ENCODE measurements at places on chromosomes 16 and 17.

GRCh38 chr17:57674894-57675293, 70.2 kb downstream of the CCDC182 start:
- H3K27me3 ChIP-seq, result no peaks in the 10 kb centered on the region
- H3K27ac ChIP-seq, result no peak overlapping the region
- no peak for DNase-seq
- peaks cover 10% of the 10 kb centered on the region for H3K4me1 ChIP-seq

DNA sequence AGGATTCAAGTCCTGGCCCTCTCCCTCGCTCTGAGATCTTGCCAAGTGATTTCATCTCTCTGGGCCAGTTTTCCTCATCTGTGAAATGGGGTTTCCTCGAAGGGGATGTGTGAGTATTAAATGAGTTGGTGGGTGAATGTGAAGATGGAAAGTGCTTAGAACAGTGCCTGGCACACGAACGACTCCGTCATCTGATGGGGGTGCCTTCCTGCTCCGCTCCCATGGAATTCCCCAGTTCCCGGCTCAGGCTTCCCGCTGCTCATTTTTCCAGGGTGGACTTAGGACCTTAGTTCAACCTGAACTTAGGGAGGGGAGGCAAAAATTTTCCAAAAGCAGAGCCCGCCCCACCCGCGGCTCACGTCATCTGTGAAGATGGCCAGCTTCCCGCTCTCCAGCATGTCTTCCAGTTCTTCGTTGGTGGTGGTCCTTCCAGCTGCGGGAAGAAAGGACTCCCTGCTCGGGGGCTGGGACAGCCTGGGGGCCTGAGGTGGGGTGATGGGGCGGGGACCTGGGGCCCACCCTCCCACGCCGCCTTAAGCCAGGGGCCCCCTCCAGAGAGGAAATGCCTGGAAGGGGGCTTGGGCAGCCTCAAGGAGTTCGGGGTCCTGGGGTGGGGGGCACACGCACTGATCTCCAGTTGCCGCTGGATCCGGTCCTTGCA, 11.4 kb downstream of the HSD3B7 start:
- peaks cover 21% of the 10 kb centered on the region for H3K4me1 ChIP-seq
- H3K36me3 ChIP-seq, result no peaks in the 10 kb centered on the region
- H3K4me3 ChIP-seq, result peak overlapping the region; percentile 68
- no peak for DNase-seq

DNA sequence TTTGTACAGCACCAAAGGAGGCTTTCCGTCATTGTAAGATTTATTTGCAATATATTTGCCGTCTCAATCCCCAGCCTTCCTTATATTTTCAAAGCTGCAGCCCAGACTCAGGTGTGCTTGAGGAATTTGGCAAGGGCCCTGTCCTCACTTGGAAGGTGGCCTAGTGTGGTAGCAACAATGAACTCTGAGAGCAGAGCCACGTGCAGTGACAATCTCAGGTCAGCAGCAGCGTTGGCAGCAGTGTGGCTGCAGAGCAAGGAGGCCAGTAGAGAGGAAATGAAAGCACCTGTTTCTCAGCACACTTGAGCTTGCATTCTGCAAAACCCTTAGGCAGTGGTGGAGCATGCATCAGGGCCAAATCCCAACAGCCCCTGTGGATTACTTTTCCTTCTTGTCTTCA, 613.5 kb downstream of the RBFOX1 start:
- DNase-seq, result no peak
- H3K27ac ChIP-seq, result no peak overlapping the region
- H3K4me1 ChIP-seq, result no peaks in the 10 kb centered on the region

- peak overlapping the region; percentile 100 for H3K4me3 ChIP-seq
- peaks cover 94% of the 10 kb centered on the region for H3K4me1 ChIP-seq
- peak overlapping the region; percentile 100 for H3K27ac ChIP-seq
- H3K27me3 ChIP-seq, result no peaks in the 10 kb centered on the region
- no peaks in the 10 kb centered on the region for H3K36me3 ChIP-seq
Measured at GRCh38 chr17:7477392-7478275, 1.8 kb downstream of the ZBTB4 start.

- no peaks in the 10 kb centered on the region for H3K27me3 ChIP-seq
- H3K4me1 ChIP-seq, result no peaks in the 10 kb centered on the region
- no peak overlapping the region for H3K27ac ChIP-seq
- H3K4me3 ChIP-seq, result no peak overlapping the region
- DNase-seq, result no peak
Measured at GRCh38 chr16:28089205-28089991, 25.9 kb upstream of the GSG1L start.

DNA sequence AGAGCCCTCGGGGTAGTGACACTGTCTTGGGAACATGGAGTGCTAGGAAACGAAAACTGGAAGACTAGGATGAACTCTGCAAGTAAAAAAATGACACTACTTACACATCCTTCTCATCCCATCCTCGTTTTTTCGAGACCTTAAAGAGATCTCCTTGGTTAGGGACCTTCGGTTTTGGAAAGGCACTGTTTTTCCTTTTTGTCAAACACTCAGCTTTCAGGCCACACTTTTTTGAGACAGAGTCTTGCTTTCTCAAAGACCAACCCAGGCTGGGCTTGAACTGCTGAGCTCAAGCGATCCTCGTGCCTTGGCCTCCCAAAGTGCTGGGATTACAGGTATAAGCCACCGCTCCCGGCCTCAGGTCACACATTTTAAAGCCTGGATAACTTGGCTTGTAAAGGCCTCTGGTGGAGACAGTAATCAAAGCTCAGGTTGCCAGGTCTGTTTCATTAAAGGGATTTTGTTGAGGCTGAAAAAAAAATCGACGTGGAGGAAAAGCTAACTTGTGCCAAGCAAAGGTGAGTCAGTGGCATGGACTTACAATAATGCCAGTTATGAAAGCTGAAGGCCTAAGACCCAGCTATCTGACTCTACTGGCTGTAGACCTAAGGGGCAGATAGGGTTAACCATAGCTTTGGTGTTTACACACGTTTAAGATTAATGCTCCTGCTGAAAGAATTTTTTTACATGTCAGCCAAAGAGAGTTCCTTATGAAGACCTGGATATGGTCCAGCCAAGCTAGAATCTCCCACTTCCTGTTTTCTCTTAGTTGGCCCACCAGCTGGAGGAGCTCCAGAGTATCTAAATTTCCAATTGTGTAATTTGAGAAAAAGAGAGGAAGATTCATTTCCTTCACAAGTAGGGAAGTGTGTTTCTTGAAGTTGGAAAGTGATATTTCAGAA, 823 bp downstream of the NBR1 start:
- H3K4me3 ChIP-seq, result peak overlapping the region; percentile 74
- no peak for DNase-seq
- H3K27me3 ChIP-seq, result no peaks in the 10 kb centered on the region
- peaks cover 6% of the 10 kb centered on the region for H3K36me3 ChIP-seq
- H3K27ac ChIP-seq, result peak overlapping the region; percentile 93

GRCh38 chr17:78645421-78646295, 68.5 kb upstream of the DNAH17 start:
- peaks cover 16% of the 10 kb centered on the region for H3K4me1 ChIP-seq
- DNase-seq, result peak; percentile 81
- peak overlapping the region; percentile 81 for H3K27ac ChIP-seq
- H3K27me3 ChIP-seq, result peaks cover 16% of the 10 kb centered on the region
- peak overlapping the region; percentile 21 for H3K4me3 ChIP-seq

DNA sequence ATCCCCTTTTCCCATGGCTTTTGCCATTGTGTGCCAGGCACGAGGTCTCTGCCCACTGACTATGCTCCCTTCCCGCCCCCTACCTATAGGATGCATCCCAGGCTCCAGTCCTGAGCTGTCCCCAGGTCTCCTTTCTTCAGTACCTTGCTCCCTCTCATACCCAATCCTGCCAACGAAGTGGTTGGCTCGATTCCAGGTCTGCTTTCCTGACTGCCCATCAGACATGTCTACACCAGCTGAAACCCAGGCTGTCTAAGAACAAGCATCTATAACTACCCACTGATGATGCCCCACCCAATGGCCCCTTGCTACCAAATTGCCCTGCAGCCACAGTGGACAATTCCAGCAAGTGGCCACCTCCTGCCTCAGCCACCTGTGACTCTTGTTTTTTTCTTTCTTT, 479.1 kb downstream of the SOX9 start:
- no peak overlapping the region for H3K27ac ChIP-seq
- no peak overlapping the region for H3K4me3 ChIP-seq
- no peaks in the 10 kb centered on the region for H3K36me3 ChIP-seq
- H3K4me1 ChIP-seq, result peaks cover 7% of the 10 kb centered on the region

DNA sequence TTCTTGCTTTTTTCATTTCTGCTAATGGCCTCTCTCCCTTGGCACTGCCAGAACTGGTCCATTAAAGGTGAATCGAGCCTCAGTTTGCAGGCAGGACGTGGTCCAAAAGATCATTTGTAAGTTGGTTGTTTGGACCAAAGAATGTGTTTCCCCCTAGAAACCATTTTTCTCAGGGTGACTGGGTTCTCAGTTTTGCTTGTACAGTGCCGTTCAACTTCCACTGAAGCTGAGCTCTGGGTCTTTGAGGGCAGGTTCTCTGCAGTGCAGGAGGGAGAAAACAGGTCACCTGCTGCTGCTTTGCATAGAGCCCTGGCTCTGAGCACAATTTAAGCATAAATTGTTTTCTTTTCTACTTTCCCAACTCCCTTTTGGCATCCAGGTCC, 9.0 kb upstream of the AMZ2 start:
- no peak overlapping the region for H3K27ac ChIP-seq
- peaks cover 14% of the 10 kb centered on the region for H3K4me1 ChIP-seq
- no peak overlapping the region for H3K4me3 ChIP-seq
- no peaks in the 10 kb centered on the region for H3K27me3 ChIP-seq

DNA sequence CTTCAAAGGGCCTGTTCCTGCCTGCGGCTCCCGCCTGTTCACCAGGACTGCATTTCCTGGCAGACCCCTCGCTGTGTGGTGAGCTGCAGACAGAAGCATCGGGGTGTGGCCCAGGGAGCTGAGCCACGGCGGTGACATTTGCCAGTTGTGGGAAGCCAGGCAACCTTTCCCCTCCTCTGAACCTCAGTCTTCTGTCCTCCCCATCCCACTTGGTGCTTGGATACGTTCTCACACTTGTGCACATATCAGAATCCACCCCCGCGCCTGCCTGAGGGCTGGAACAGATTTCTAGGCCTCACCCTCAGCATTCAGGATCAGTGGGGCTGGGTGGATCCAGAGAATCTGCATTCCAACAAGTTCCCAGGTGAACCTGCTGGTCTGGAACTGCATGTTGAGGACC, 63.5 kb downstream of the CRISPLD2 start:
- H3K4me1 ChIP-seq, result peaks cover 34% of the 10 kb centered on the region
- peaks cover 21% of the 10 kb centered on the region for H3K36me3 ChIP-seq
- DNase-seq, result peak; percentile 51
- peak overlapping the region; percentile 73 for H3K27ac ChIP-seq

DNA sequence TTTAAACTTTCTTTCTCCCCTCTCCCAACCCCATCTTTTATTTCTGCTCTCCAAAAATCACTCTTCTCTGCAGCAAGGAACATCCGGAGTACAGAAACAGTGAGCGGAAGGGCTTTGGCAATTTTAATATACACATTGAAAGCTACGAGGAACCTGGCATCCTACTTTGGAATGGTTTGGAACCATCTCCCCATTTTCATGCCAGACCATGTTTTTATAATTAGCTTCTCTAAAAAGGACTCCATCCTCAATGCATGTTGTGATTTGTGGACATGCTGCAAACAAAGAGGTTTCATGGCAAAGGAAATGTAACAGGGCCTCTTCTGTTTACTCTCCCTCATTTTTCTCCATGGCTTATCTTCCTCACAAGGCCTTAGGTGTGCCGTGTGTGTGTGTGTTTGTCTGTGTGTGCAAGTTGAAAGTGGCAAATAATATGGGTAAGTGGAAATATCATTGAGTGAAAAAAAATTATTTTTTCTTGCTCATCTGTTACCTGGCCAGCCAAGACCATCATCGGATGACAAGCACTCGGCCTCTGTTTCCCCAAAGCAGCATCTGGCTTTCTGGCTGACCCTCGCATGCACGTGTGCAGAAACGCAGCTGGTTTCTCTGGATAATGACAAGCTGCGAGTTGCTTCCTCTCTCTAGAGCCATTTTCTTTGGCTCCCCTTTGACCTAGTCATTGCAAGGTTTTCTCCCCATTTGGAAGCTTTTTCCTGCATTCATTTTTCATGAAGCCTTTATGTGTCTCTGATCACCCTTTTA, 585.0 kb downstream of the TMEM114 start:
- no peaks in the 10 kb centered on the region for H3K4me1 ChIP-seq
- no peak for DNase-seq
- no peaks in the 10 kb centered on the region for H3K36me3 ChIP-seq
- no peak overlapping the region for H3K27ac ChIP-seq

- DNase-seq, result no peak
- no peak overlapping the region for H3K4me3 ChIP-seq
- H3K36me3 ChIP-seq, result peaks cover 44% of the 10 kb centered on the region
- no peaks in the 10 kb centered on the region for H3K4me1 ChIP-seq
- no peaks in the 10 kb centered on the region for H3K27me3 ChIP-seq
- H3K27ac ChIP-seq, result no peak overlapping the region
Measured at GRCh38 chr17:44394833-44395232, 5.4 kb upstream of the ITGA2B start.

DNA sequence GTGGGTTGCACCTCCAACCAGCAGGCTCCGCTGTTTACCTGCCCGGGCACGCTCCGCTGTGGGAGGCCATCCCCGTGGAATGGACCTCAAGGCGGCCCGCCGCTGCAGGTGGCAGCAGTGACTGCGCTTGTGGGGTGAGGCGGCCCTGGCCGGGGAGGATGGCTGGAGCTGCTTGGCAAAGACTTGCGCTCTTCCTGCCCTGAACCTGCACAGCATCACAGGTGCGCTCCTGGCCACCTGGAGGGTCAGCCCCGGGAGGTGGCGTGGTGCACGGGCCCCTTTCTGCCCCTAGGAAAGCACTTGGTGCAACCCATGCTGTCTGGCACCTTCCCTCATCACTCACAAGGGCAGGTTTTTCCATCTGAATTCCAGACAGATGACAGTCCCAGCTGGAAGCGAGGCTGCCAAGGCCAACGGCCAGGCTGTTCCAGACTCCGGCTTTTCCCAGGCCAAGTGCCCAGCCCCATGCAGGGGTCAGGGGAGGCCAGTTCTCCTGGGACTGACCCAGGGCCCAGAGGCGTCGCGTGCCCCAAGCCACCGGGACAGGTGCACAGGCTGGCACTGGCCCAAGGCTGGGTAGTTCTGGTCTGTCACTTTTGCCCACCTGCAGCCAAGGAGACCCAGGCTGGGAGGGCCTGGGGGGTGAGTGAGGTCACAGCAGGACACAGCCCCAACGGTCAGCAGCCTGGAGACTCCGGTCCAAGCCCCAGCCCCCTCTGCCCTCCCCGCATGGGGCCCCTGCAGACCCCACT, 13.3 kb downstream of the UTS2R start:
- H3K27ac ChIP-seq, result peak overlapping the region; percentile 77
- DNase-seq, result peak; percentile 79
- no peak overlapping the region for H3K4me3 ChIP-seq
- H3K27me3 ChIP-seq, result peaks cover 54% of the 10 kb centered on the region
- peaks cover 41% of the 10 kb centered on the region for H3K4me1 ChIP-seq
- no peaks in the 10 kb centered on the region for H3K36me3 ChIP-seq
